ENCODE measurements at places on chromosomes 1 and 21.

GRCh38 chr1:107976836-107977235, 11.9 kb upstream of the VAV3 start:
- no peak for DNase-seq

GRCh38 chr1:115426231-115426771, 88.3 kb upstream of the NGF start:
- DNase-seq, result no peak

- DNase-seq, result no peak
Measured at GRCh38 chr1:50548243-50548642, 125.0 kb upstream of the DMRTA2 start.

- DNase-seq, result no peak
Measured at GRCh38 chr1:119742202-119742601, 26.5 kb downstream of the HMGCS2 start.

- no peak for DNase-seq
Measured at GRCh38 chr1:30778154-30778978, 20.8 kb upstream of the LAPTM5 start.

- no peak for DNase-seq
Measured at GRCh38 chr1:170959385-170959784, 24.1 kb downstream of the MROH9 start.

DNA sequence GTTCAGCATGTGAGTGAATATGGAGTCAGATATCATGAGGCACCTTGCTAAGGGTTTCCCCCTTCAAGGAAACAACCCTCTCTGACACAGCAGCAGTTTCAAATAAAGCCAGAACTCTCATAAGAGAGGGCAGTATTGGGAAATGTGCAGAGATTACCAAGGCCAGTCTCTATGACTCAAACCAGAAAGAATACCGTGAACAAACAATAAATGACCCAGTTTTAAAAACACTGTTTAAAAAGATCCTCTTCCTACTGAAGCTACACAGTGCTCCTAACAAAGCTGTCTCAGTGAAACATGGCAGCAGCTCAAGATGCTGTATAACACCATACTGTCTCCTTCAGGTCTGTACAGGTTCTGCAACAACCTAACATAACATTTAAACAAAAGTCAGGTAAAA, 102.6 kb downstream of the KIAA0319L start:
- no peak for DNase-seq

All from GM19239 (cell line).